ENCODE measurements at places on chromosomes 4 and X.

- no peak for DNase-seq
These were observed 207.7 kb downstream of the SOWAHB start for GRCh38 chr4:76690011-76690905.

DNA sequence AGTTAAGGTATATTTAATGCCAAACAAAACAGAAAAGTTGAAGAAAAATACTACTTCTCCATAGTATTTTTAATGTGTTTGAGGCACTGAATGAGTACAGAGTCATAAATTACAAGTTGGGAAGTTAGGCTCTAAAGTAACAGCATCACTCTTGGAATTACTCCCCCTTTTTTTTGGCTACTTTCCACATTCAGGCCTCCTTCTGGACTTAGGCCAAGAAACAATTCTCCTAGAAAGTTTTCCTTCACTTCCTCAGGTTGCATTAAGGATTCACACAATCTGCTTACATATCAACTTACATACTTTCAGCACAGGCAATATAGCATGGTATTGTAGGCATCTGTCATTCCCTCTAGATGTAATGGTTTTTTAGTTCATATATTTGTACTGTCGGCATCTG, 52.1 kb downstream of the TMEM165 start:
- DNase-seq: no peak

- no peak for DNase-seq
These were observed 5.6 kb downstream of the MAOB start for GRCh38 chrX:43876680-43877079.

DNA sequence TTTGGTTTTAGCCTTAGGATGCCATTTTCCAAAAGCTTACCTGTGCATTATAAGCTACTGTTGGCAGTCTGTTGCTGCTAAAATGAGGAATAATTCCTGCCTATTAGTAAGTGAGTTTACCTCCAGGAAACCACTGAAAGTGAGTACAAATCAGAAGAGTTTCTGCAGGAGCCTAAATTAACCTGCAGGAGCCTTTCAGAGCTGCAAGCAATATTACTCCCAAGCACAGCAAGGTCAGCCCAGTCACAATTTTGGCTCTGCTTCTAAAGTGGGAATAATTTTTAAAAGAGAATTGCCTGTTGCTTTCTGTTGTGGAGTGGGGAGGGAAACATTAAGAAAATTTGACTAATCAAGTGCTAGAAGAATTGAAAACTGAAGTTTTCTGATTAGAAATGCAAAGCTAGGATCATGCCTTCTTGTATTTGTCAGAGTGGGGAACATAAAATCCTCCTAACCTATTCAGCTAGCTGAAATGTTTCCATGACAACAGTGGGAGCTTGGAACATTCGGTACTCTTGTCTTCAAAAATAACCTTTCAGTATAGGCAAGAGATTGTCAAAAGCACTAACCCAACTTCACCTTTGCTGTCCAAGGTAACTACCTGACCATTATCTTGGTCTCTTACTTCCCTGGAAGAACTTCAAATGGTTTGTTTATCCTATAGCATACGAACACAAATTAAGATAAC, 193.2 kb downstream of the COMMD8 start:
- DNase-seq: no peak

DNA sequence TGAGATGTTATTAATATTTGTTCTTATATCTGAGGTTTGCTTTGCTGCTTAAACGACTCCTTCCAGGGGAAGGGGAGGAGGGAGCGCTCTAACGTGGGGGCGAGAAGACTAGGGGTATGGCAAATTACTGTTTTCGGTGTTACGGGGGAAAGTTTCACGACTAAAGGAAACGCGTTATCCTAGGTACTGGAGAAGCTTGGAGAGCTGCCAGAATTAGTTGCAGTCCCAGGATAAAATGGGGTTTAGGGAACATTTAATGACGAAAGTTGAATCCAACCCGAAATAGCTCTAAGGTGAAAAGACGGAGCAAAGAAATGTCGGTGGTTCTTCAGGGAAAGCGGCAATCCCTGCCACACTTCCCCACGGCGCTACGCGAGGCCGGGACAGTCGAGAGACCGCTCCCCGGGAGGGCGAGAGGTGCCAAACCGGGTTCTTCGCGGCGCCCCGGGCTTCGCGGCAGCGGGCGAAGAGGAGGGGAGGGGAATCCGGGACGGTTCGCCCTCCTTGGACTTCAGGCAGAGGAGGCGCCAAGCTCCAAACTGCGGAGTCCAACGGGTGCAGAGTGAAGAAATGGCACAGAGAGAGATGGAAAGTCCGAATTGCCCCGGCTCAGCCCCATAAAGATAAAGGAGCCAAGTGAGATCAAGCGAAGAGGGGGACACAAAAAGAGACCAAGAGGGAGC, 724 bp downstream of the THOC2 start:
- DNase-seq: peak; percentile 6

GRCh38 chrX:134898440-134898839, 92.4 kb upstream of the SMIM10 start:
- no peak for DNase-seq

DNA sequence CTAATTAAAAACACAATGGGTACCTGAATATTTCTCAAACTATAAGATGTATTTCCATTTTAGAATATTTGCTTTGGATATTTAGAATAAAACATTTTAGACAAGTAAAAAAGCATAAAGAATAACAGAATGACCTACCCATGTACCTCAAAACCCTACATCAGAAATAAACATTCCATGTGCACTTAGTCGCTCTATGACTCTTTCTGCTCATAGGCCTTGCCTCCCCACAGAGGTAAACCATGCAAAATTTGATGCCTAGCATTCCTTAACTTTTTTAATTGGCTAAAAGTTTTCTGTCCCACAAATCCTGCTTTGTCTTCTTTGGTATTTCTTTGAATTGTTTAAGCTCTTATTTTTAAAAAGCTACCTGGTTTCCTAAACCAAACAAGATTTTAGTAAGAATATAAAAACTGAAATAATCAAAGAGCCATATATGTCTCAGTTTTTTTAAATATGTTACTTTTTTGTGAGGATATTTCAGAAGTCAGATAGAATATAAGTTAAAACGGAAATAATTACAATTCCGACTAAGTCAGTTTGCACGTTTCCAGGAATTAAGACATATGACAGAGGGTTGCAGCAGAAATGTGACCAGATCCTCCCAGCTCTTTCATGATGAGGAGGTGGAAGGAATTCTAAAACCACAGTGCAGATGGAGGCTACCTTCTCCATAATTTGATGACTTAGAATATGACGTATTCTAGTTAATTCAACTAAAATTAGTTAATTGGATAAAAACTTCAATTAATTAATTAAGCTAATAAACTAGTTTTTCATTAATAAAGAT, 102.5 kb downstream of the FIP1L1 start:
- no peak for DNase-seq

- peak; percentile 57 for DNase-seq
These were observed 16.5 kb downstream of the TBC1D14 start for GRCh38 chr4:6926081-6926480.

GRCh38 chr4:144701683-144702233, 55.8 kb downstream of the HHIP start:
- no peak for DNase-seq

- DNase-seq: peak; percentile 44
These were observed 777 bp upstream of the CASK start for GRCh38 chrX:41923978-41924683.

Measured in activated CD4-positive, alpha-beta T cell treated with anti-CD3 and anti-CD28 coated beads, Interleukin-2, Interleukin-6, amounts not matched to agents 100 ng/mL and 50 ng/mL, durations not matched to agents 16 hours and 8 hours (primary cell).